ENCODE measurements at places on chromosomes 11 and 22. TPM values are rescaled to one million over a fixed set of nuclear protein-coding genes. Genes with fewer than 3 reads are reported as not detected.

Gene KIF18A
- total RNA-seq, result 1.2 TPM

Gene CCDC87
- not detected for total RNA-seq

Gene TRIM48
- total RNA-seq, result not detected

Gene TBC1D10A
- 42.1 TPM for total RNA-seq

Gene TRIM51
- total RNA-seq, result not detected

Gene SLN
- total RNA-seq, result not detected

Gene DDIAS
- 4.1 TPM for total RNA-seq

Gene DRICH1
- total RNA-seq, result not detected

Gene TRIM29
- 3.8 TPM for total RNA-seq

Gene TMEM135
- total RNA-seq, result 52.6 TPM

Gene GVQW3
- total RNA-seq, result 0.96 TPM

Gene C1QTNF5
- 46.4 TPM for total RNA-seq

Gene FREY1
- total RNA-seq, result 1.6 TPM

Gene EXPH5
- 0.69 TPM for total RNA-seq

DNA sequence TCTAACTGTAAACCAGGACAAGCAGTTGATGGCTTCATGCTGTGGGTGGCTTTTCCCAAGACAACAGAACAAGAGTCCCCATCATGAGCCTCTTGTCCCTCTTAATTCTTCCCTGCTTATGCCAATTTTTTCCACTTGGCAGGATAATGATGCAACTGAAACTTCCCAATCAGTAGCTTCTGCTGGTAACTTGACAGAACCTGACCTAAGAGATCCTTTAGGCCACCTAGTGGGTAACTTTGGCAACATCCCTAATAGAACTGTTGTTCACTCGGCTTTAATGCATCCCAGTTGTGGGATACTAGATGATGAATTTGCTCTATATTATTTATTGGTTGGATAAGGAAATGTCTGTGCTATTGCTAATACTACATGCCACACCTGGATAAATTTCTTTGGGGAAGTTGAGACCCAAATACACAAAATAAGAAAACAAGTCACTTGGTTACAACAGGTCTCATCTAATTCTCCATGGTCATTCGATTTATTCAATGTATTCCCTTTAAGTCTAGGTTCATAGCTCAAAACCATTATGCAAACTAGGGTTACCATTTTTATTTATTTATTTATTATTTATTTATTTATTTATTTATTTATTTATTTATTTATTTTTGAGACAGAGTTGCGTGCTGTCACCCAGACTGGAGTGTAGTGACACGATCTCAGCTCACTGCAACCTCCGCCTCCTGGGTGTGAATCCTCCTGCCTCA is 41.4 kb upstream of the NFAM1 start:
- DNase-seq, result no peak

GRCh38 chr11:134347441-134347840 is 15.7 kb downstream of the GLB1L2 start:
- DNase-seq, result no peak

- no peak for DNase-seq
These were observed 58.3 kb upstream of the C11orf87 start for GRCh38 chr11:109363682-109364081.

DNA sequence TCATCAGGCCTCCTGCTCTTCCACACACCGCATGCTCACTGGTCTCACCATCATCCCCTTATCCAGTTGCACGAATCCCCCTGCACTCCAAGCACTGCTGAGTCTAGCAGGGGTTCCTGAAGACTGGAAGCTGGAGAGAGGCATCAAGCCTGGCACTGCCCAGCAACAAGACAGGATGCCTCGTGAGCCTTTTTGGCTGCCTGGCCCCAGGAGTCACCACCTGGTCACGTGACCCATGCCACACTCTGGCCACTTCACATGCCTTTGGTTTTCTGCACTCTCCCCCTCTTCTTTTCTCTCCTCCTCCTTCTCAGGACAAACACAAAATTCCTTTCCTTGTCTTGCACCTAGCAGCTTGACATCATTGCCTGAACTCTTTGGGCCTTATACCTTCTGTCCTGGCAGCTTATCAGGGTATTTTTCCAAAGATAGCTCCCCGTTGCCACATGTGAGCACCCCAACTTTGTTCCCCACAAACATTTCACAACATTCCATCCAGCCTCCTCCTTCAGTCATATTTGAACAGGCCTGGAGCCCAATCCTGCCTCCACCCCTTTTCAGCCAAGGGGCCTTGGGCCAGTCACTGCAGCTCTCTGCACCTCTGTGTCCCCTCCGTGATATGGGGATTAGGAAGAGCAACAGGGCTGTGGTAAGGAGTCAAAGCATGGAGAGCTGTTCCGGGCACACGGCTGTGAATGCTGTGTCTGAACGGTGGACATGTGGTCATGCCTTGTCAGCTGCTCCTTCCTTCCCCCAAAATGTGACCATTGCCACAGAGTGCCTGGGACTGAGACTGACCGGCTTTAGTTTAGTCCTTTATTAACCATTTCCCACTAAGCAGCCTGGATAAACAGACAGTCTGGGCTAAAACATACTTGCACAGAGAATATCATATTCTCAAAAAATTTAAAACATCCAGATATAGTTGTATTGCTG is 2.8 kb upstream of the PACSIN2 start:
- DNase-seq, result no peak

DNA sequence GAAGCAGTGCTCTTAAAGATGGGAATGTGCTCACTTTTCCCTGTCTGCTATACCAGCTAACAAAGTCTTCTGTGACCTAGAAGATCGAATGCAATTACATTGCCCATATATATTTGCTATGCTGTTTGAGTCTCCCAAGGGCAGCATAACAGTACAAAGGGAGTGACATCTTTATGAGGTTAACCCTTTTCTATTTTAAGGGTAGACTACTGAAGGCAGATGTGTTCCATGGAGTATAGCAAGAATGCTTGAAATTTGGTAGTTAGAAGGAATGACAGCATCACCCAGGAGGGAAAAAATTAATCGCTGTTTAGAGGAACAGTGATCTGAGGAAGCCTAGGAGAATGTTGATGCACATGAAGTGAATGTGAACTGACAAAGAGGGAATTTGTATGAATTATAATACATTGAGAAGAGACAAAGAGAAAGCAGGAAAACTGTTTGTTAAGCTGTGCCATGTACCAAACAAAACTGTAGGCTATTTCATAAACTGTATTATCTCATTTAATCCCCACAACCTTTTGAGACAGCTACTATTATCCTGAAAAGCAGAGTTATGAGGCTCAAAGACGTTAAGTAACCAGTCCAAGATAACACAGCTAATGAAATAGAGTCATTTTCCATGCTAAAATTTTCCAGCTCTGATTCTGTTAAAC is 13.0 kb downstream of the MAML2 start:
- no peak for DNase-seq

- no peak for DNase-seq
These were observed 27.7 kb upstream of the TEAD1 start for GRCh38 chr11:12646478-12646877.

DNA sequence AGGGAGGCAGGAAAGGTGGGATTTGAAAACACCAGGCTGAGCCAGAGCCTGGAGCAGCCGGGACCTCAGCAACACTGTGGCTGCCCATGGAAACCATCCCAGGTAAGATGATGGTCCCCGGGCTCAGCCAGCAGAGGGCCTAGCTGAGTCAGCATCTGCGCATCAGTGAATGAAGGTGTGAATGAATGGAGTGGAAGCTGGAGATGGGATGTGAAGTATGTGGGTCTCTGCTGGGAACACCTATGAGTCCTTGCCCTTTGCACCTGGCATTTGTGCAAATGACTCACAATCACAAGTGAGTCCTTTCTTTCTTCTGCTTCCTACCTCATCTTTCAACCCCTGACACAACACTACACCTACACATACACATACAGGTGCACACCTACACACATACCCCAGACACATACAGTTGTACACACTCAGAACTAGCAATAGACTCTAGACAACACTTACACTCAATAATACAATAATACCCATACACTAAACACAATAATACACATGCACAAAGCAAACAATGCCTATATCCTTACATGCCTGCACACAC is 62.8 kb upstream of the PRDM11 start:
- DNase-seq, result no peak

DNA sequence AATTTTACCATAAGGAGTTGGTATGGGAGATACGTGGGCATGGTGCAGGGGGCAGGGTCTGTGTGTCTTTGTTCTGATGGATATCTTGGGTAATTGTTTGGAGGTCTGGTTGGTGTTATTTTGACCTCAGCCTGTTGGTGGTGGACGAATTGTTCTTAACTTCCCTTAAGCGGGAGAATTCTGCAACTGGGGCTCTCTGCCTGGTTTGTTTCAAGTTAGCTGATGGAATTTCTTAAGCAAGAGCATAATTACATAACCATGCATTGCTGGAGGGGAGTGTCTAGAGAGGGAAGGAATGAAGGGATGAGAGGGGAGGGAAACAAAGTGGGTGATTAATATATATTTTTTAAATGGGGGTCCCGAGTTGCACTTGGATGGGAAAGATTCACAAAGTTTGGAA is 908.5 kb upstream of the RAG2 start:
- no peak for DNase-seq

GRCh38 chr11:113593698-113594308 is 112.3 kb downstream of the TMPRSS5 start:
- DNase-seq, result no peak

DNA sequence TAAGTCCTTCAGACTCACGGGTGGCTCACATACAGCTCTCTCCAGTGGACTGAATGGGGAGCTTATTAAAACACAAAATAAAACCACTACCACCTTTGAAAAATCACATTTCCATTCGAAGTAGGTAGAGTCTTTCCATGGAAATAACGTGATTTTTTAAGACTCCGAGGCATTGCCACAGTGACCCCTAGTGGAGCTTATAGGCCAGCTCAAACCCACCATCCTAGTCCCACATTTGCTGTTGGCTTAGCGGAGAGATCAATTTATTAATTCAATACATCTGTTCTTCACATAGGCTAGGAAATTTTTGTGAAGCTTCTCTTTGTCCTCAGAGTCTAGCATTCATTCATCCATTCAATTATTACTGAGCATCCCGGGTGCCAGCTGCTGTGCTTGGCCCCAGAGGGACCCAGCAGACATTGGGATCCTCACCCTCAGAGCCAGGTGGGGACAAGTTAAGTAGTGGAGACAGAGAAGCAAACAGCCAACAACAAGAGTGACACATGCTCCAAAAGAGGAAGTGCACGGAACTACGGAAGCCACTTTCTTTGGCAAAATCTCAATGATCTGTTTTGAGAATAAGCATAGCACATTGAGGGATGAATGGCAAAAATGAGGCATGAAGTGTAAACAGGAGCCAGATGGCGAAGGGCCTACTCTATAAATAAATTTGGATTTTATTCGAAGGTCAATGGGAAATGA is 10.2 kb upstream of the P4HA3 start:
- DNase-seq, result no peak

- no peak for DNase-seq
These were observed 175.2 kb downstream of the TMEM135 start for GRCh38 chr11:87212891-87213290.

DNA sequence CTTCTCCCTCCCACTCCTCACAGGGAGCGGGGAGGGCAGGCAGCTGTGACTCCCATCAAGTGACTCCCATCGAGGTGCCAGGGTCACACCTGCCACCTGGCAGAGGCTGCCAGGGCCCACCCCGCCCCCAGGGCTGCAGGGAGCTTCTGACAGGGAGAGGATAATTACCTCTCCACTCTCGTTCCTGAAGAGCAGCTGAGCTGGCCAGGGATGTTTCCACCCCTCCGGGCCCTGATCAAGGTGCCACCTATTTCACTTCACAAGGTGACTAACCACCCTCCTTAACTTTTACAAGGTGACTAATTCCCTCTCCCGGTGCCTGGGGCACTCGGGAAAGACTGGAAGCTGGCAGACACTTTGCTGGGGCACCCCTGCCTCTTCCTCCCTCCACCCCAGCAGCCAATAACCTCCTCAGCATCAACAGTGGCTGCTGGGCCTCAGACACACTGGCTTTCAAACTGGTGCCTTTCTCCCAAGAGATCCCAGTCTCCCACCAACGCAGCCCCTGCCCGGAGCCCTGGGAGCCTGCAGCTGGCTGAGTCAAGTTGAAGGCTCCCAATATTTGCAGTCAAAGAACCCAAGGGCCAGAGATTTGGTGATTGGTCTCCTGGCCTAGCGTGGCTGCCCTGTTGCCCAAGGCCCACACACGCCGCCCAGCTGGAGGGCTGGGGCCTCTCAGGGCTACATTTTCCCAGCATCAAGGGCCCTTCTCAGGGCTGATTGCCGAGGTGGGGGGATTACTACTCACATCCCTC is 22.0 kb upstream of the MYRF start:
- no peak for DNase-seq

DNA sequence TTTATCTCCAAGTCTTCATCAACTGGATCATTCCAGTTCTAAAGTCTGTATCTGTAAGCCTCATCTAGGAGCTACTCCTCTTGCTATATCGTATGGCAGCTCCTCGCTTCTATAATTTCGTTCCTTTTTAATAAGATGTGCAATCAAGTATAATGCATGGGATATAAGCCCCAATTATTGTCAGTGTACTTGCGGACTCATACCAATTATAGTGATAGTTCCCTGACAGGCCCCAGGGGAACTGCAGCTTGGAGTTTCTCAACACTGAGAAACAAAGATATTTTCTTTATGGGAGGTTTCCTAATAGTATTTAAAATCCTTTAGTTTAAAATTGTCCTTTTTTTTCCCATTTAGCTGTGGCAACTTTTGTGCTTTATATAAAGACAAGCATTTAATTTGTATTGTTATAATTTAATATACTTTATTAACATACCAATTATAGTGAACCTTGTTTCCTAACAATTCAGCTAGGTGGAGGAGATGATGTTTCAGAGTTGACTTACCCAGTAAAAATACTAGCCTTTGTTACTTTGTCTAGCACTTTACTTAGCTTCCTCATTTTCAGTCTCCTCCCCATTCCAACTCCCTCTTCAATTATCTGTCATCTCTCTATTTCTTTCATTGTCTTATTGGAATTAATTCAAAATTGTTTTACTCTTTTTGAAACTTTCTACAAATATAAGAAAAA is 25.3 kb upstream of the DDX17 start:
- DNase-seq, result no peak

DNA sequence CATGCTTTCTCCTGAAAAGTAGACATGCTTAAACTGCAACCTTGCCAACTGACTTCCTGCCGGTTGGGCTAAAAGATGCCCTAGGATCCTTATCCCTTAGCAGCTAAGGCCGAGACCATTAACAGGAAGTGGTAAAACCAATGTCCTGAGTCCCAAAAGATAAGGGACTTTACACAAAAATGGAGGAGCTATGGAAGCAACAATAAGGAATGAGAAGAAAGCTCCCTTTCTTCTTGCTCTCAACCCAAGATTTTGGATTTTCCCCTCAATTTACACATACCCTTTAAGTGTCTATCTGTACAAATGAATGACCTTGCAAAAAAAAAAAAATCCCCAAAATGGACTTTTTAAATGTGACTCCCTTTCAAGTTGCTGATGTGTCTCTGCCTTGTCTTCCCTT is 11.1 kb downstream of the MRPL17 start:
- DNase-seq, result no peak

GRCh38 chr11:45369313-45369712 is 83.2 kb upstream of the SYT13 start:
- no peak for DNase-seq

DNA sequence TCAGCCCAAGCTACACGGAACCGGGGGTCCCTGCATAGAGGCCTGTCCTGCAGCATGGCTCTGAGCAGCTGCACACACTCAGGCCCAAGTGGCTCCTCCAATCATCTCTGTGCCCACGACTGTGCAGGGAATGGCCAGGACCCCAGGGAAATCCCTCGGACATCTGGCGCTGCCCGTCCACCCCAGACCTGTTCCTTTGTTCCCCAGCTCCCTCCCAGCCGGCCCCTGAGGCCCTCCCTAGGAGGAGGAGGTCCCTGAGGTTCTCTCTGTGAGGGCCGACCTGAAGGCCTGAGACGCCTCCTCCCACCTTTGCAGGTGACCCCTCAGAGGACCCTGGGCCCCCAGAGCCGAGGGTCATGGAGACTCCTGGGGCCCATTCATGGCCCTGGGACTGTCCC is 1.1 kb downstream of the MLC1 start:
- DNase-seq, result no peak
